ENCODE measurements at places on chromosomes 4 and X. TPM values are rescaled to one million over a fixed set of nuclear protein-coding genes. Genes with fewer than 3 reads are reported as not detected.

Gene ASB12
- total RNA-seq: 0.44 TPM

DNA sequence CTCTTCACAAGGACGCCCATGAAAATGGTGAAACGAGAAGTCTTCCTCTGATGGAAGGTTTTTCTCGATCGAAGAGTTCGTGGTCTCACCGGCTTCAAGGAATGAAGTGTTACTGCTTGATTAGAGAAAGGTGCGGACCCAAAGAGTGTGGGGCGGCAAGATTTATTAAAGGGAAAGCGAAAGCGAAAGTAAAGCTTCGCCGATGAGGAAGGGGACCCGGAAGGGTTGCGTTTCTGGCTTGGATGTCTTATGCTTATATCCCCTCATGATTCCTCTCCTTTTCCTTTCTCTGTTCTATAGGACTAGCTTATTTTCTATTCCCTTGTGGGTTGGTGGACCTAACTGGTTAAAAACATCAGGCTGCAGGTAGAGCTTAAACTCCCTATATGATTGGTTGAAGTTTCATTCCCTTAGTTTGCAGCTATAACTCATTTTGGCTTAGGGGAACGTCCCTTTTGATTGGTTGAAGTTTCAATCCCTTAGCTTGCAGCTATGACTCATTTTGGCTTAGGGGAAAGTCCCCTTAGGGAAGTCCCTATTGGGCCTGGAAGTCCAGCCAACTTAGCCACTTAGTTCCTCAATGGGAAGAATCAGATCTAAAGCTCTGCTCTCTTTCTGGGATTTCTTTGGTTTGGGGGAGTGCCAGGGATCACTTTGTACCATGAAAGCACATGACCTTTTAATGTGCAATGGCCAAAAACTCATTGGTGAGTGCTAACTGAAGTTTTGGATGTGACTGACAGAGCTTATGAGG, 1025.0 kb upstream of the PCDH10 start:
- no peak for DNase-seq

DNA sequence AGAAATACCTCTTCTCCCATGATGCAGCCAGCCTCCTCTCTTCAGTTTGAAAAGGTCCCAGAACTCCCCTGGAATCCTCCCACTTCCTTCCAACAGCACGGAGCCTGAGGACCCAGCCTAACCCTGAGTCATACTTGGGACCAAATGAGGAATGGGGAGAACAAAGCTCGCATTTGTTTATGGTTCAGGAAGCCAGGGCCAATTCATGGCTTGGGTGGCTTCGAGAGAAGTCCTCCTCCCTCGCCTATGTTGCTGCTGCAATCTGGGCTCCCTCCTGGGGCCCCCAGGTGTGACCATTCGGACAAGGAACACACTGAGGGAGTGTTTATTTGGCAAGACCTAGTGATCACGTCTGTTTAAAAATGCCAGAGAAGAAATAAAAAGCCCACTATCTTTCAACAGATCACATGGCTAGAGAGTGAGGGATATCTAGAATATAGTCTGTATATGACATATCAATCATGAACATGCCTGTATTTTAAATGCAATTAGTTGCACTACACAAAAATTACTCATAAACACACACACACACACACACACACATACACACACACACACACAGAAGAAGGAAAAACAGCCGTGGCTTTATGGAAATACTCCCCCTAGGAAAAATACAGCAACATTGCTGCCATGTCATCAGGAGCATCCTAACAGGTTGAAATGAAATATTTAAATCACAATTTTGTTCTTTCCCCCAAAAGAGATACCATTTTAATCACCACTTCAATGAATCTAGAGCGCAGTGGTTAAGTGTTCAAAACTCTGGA, 155.7 kb upstream of the MAP3K15 start:
- DNase-seq: no peak

DNA sequence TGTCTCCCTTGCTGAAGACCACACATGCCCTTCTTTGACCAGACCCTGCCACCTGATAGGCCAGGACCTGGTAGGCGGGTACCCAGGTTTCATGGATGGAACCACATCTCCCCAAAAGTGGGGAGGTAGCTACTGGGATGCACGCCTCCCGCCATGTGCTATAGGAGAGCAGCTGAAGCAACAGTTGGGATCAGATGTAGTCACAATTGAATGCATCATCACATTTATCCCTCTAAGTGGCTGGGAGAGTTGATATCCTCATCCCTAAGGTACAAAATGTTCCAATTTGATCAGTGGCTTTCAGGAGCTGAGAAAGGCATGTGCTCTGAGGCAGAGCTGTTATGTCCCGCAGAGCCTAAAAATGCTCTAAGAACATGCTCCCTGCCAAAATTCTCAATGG, 54.0 kb upstream of the MTM1 start:
- DNase-seq: no peak

DNA sequence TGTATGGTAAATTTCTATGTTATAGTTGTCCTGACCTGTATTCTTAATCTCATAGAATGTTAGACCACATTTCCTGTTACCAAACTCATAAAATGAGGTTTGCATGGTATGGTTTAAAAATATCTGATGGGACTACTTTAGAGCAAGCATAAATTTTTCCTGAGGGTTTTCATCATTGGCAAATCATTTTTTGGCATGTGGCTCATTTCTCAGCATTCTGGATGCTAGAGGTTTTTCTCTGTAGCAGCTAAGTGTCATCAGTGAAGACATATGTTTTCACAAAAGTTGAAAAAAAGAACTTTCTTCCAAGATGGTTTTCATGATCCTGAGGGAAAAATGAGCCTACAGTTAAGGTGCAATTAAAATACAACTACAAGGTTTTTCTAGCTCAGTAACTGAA, 503.5 kb upstream of the FAM47C start:
- DNase-seq: no peak

Gene MAGEC1
- not detected for total RNA-seq

Gene CTAG1B
- not detected for total RNA-seq

DNA sequence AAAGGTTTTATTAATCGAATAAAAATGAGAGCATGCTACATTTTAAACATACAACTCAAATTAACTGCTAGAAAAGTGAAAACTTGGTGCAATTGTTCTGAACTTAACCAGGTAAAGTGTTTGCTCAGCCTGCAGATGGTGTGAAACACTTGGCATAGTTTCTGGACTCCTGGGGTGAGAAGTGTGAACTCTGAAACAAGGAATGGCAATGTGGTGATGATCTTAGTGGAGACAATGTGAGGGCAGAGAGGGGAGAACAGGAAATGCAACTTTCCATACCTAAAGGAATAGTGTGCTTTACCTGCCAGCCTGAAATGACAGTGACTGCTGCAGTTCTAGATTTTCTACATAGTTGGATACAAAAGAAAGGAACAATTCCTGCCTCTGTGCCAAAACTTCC, 57.4 kb downstream of the CCSER1 start:
- DNase-seq: no peak

DNA sequence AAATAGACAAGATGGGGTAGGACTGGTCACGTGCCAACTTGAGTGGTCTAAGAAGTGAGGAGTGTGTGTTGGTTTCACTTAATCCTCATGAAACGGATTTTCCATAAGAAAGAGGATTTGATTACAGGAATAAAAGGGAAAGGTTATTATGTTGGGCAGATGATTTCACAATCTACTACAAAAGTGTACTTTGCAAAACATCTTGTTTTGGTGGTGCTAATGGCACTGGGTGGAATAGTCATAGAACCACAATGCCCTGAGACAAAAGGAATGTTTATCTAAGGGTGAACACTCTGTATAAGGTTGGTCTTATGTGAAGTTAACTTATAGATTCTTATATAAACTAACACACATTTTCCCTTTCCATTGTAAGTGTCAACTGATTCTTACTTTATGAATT, 45.6 kb downstream of the GLUD2 start:
- DNase-seq: no peak

DNA sequence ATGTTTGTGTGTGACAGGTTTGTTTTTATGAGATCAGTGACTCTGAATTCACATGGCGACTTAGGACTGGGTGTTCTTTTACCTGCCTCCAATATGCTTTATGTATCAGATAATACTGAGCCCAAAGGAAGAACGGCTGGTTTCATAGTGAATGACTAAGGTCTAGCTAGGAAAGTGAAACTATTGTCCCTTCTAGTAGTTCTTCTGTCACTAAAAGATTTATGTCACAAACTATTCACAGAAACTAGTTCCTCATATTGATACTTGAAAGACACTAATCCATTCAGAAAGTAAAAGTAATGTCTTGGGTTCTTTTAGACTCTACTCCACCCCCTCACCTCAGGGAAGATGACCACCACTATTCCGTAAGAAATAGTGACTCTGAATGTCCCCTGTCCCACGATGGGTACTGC, 81.7 kb downstream of the EGF start:
- no peak for DNase-seq

Gene BEX1
- total RNA-seq: 6.0 TPM

- no peak for DNase-seq
These were observed 3.7 kb downstream of the TAF7L start for GRCh38 chrX:101287402-101287801.

- no peak for DNase-seq
These were observed 35.8 kb upstream of the LEF1 start for GRCh38 chr4:108204518-108204917.

GRCh38 chr4:13368217-13368616, 115.9 kb downstream of the RAB28 start:
- no peak for DNase-seq

GRCh38 chr4:137124278-137124932, 407.9 kb downstream of the PCDH18 start:
- DNase-seq: no peak

- DNase-seq: no peak
These were observed 6.1 kb downstream of the TCEANC start for GRCh38 chrX:13659063-13659462.

DNA sequence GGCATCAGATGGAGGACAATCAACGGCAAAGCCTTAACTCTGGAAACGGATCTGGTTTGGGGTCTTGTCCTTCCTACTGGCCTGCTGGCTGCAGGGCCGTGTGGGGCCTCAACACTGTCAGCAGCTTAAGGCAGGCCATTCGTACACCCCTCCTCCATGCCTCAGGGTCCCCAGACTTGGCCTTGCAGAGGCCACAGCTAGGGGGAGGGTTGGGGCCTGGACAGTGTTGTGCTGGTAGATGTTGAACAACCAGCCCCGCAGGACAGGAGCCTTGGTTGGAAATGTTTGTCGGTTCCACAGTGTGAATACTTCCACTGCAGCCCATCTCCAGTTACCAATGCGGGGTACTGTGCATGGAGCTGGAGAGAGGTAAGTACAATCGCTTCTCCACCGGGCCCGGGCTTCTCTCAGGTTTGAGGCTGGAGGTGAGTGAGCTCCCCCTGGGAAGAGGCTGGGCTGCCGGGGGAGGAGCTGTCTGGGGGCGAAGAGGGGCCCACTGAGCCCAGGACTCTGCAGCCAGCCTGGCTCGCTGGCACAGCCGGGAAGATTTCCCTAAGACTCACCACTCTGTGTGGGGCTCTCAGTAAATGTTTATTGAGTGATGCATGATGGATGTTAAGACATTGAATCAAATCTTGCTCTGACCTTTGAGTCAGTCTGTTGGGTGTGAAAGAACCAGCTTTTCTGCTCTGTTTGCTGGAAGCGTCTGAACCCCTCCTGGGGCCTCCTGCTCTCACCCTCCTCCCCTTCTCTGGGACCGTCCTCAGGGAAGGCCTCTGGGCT, 19.7 kb upstream of the GPR78 start:
- DNase-seq: no peak

- no peak for DNase-seq
These were observed 31.7 kb upstream of the INTU start for GRCh38 chr4:127601029-127601428.

GRCh38 chrX:80334583-80334982, 85.7 kb upstream of the TENT5D start:
- peak; percentile 15 for DNase-seq

DNA sequence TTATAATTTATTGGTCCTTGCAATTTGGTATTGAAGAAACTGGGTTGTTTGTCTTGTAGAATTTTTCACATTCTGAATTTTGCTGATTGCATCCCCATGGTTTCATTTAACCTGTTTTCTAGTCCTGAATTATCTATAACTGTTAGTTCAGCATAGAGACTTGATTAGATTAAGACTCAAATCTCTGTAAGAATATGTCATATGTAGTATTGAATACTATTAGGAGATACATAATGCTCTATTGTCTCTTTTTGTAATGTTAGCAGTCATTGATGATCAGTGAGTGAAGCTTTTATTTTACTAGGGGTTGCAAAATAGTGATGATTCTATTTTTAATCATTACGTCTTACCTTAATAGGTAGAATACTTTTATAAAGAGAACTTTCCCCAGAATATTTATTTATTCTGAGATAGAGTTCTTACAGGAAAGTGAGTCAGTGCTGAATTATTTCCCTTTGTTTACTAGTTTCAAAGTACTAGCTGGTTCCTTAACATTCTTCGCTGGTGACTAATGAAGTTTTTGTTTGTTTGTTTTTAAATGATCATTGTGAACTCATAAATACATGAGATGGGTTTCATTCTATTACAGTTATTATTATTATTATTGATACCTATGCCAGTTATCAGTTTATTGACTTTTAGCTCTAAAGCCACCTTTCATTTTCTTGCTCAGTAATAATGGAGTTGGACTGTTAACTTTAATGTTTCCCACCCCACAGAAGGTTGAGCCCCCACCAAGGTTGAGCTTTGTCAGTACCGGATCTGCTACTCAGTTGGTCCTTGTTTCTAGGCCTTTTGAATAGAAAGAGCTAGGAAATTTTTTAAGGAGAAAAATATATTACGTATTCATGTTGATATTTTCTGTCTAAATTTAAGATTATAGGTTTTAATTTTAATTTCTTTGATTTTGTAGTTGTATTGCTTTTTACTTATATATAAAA, 102.3 kb downstream of the LARP1B start:
- DNase-seq: no peak

Gene PDGFC
- total RNA-seq: 131 TPM

Measured in chondrocyte (in vitro differentiated cells).